ENCODE measurements at places on chromosomes 7 and 10.

- DNase-seq, result no peak
These were observed 39.8 kb downstream of the WBP1L start for GRCh38 chr10:102783568-102783967.

DNA sequence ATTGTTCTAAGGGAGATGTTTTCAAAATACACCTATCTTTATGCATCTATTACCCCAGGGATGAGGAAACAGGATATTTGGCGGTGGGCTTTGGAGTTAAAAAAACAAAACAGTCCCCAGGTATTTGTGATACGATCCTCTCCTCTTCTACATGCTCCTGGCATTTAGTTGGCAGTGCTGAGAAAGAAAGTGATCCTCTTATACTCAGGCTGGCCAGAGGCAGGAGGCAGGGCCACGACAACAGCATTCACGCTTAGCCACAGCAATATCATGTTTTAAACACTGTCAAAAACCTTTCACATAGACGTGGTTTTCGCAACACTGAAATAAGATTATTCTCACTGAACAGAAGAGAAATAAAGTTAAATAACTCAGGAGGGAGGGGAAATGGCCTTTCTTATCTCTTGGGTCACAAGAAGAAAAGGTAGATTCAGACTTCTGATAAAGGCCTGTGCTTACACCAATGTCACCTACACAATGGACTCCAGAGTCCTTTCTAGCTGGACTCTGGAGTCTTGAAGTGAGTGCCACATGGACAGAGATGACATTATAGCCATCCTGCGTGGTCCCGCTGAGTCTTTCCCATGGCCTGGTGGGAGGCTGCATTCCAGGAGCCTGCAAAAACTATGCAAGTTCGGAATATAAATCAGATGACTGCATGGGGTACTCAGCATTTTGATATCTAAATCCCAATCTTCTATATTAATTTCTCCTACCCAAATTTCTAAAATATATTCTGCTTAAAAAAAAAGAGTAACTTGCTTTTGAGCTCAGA lies 88.7 kb downstream of the PIP4K2A start:
- DNase-seq, result no peak

DNA sequence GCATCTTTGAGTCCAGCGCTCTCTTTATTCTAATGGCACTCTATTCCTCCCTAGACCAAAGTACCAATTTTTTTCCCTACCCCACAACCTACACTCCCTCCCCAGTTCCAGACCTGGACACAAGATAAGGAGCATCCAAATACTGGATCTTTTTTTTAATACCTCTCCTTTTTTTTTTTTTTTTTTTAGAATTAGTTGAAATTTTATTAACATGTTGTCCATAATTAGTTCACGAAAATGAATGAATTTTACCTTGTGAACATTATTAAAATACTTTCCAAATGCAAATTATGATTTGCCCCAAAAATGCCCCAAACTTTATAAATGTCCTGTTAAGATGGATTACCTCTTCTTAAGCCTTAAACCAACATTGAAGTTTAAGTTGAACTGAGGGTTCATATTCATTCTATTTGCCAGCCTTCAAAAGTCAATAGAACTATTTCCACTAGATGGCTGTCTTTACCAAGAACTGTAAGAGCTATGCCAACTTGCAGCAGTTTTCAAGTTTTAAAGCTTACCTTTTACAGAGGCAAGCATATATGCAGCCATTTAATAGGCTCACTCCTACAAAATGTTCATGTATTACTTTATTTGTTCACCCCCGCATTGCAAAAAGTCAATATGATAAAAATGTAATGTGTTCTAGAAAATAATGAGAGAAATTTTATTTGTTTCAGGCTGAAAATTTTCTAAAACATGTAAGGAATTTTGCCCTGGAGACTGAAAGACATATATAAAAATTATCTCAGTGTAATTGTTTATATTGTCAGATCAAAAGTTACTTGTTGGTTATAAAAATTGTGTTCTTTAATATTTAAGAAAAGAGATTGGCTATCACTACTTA lies 39.7 kb upstream of the TNKS2 start:
- DNase-seq, result peak; percentile 45

DNA sequence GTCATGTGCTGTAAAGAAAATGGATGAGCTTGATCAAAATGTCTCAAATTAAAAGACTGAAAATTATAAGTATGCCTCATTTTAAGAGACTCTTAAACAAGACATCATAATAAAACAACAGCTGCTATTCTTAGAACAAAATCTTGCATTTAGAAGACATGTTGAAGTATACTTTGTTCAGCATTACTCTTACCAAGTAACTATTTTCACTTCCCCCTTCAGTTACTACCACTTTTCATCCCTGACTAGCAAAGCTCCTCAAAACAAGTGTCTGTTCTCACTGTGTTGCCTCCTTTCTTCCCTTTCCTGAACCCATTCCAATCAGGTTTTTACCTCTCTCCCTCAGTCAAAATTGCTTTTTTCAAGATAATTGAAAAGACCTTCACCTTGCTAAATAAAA lies 31.6 kb downstream of the ELAPOR2 start:
- DNase-seq, result no peak

DNA sequence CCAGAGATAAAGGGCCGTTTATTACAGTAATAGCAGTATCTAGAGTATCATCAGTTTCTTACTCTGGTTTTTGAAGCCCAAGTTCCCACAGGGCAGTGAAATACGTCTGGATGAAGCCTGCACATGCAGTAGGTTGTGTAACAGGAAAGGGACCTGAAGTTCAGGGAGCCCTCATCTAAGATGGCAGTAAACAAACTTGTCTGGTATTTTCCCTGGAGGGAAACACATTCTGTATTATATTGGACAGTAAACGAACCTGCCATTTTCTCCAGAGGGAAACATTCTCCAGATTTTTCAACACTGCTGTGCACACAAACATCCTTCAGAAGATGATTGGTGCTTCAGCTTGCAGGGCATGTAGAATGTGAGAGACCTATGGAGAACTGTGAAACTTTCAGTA lies 189.9 kb downstream of the TFEC start:
- DNase-seq, result no peak

- DNase-seq, result no peak
These were observed 100.6 kb downstream of the MICU1 start for GRCh38 chr10:72525277-72525676.

DNA sequence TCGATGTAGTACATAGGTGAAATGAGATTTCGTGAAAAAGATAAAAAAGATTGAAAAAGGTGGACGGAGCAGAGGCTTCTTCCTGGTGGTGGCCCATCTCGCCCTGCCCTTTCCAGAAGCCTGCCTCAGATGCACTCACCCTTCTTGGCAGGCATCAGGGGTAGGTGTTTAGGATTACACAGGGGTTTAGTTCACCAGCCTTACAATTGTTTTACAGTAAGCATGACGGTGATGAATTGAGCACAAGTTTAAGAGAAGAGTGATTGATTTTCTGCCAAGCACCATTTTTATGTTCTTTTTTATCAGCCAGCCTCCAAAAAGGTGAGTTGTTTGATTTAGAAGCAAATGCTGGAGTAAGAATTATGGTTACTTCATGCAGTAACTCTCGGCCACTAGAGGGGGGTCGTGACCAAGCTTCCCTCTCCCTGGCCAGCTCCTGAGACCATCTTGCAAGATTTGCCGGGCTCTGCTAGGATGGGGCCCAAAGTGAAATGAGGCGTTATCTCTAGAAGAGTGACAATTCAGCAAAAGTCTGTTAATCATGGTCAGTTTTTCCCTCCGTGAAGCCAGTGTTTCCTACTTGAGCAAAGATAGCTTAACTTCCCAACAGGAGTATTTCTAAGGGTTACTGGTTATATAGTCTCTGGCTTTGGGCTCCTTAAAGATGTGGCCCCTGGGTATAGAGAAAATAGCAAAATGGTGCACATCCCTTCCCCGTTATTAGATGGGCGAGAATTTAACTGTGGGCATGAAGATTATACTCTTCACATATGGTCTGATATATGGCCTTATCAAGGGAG lies 228.8 kb downstream of the BMPER start:
- DNase-seq, result no peak

All from CD4-positive, alpha-beta T cell treated with Interleukin-6 at 100 ng/mL for 8 hours (primary cell).